Stimulated activated CD8-positive, alpha-beta memory T cell treated with anti-CD3 and anti-CD28 coated beads, Interleukin-15, amount 100 ng/mL, for 4 hours (primary cell): ENCODE measurements at places on chromosomes 3 and 15.

- no peak for DNase-seq
Measured at GRCh38 chr3:107959550-107960154, 131.2 kb downstream of the CD47 start.

DNA sequence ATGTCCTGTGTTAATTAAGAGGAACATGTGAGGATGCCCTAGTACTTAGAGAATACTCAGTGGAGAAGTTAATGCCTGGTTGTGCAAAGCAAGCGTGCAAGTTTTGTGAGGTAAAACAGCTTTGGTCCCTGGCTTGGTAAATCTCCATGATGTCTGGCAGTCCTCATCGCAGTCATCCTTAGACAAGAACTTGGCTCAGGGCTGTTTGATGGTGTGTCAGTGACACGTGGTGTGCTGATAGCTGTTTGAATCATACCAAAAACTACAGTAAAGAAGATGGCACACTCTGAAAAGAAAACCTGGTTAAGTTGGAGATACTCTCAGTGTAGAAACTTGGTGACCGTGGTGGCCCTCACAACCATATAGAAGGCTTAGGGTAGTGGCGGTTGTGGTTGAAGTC lies 361.7 kb downstream of the FEZF2 start:
- no peak for DNase-seq

GRCh38 chr15:89917442-89918101 lies 4.8 kb upstream of the ARPIN start:
- DNase-seq = no peak

- no peak for DNase-seq
Measured at GRCh38 chr3:148217317-148217716, 480.4 kb upstream of the AGTR1 start.

DNA sequence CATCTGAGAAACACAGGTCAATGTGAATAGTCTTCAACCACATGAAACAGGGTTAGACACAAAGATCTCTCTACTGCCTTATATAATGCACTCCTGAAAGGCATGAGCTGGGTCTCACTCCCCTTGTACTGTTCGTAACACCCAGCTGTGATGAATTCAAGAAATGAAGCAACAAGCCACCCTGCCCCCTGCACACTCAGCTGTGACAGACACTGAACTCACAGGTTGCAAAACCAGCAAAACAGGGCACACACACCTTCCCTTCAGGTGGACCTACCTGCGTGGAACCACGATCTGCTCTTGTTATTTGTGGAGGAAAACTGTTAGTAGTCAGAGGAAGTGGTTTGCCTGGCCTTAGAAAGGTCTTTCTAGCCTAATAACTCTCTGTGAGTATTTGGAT lies 64.5 kb downstream of the CERS3 start:
- no peak for DNase-seq

GRCh38 chr3:58625196-58625824 lies 41.3 kb downstream of the FAM3D start:
- DNase-seq = no peak

- DNase-seq = no peak
Measured at GRCh38 chr15:72365844-72366243, 10.0 kb downstream of the HEXA start.

- DNase-seq = peak; percentile 25
Measured at GRCh38 chr15:38354315-38354929, 99.5 kb upstream of the FAM98B start.

- DNase-seq = no peak
Measured at GRCh38 chr15:29070471-29071231, 184.9 kb downstream of the APBA2 start.

DNA sequence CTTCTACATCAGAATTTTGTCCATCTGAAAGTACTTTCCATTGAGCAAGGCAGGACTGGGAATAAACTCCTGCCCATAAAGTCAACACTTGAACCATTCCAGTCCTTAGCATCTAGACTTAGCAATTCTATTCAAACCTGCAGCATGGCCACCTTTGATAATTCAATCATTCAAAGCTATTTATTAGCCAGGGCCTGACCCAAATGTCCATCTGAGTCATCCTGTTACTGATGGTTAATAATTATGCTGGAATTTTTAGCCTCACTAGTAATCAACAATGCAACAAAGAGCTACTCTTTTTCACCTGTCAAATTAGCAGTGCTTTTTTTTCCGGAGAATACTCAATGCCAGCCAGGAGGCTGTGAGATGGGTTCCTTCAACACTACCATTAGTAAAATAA lies 72.7 kb upstream of the SNRK start:
- DNase-seq = no peak

DNA sequence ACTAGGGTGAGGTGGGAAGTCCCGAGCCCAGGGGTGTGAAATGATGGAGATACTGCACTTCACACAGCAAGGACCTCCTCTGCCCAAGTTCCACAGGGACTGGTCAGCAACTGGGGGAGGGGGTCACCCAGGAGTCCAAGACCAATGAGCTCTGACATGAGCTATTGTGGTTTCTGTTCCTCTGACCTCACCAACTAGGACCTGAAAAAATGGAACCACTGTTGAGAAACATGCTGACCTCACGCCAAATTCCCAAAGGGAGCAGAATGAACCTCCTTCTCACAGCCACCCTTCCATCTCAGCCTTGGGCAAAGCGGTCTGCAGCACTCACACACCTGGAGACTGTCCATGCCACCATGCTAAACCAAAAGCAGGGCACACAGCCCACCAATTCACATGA lies 69.3 kb downstream of the LRIG1 start:
- DNase-seq = no peak

DNA sequence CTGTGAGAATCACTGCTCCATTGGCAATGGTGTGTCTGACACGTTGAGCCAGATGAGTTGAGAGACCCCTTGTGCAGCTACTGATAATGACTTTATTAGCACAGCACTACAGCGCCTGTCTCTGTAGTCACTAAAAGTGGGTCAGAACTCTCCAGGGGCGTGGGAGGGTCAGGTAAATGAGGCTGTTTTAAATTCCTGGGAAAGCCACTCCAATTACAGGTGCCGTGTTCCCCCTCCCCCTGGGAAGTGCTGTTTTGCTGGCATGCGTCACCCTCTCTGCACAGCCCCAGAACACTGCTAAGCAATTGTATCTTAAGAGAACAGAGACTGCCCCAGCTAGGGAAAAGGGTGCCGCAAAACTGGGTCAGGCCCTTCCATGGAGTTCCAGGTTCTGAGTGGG lies 21.5 kb upstream of the CPNE9 start:
- no peak for DNase-seq

DNA sequence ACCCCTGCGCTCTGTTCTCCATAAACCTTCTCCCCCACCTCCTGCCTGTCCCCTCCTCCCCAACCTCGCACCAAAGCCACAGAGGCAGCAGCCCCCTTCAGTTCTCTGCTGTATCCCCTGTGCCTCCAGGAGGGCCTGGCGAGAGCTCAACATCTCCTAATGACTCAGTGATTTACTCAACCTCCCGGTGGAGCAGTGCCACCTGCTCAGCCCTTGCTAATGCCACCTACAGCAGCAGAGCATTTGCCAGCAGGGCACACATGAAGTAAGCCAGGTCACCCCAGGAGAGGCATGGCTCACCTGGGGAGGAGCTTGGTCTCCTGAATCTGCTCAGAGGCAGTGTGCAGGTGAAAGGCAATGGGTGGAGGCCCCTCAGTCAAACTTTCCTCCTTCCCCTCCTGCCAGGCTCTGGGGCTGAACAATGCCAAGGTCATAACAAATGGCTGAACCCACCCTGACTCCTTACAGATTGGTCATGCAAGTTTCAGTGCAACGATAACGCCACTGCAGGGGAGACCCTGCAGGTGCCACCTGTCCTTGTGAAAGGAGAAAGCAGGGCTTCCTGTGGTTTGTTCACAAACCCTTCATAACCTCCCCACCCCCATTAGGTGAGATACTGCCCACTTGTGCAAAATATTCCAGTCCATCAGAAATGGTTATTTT lies 19.8 kb downstream of the TRPM1 start:
- DNase-seq = no peak

DNA sequence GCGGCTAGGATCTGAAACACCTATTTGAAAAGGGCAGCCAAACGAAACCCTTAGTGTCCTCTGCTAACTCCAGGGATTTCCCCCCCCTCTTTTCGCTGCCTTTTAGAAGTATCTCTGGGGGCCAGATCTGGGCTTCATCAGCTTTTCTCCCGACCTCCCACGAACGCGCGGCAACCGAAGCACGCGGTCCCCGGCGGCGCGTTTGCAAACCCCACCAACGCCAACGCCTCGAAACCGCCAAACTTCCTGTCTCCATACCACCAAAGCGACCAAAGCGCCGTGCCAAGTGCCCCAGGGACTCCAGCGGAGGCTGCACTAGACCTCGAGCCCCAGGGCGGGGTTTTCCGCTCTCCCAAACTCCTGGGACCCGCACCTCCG lies 155.8 kb upstream of the FRMD4B start:
- no peak for DNase-seq

- no peak for DNase-seq
Measured at GRCh38 chr3:141499284-141499683, 12.5 kb downstream of the RASA2 start.

DNA sequence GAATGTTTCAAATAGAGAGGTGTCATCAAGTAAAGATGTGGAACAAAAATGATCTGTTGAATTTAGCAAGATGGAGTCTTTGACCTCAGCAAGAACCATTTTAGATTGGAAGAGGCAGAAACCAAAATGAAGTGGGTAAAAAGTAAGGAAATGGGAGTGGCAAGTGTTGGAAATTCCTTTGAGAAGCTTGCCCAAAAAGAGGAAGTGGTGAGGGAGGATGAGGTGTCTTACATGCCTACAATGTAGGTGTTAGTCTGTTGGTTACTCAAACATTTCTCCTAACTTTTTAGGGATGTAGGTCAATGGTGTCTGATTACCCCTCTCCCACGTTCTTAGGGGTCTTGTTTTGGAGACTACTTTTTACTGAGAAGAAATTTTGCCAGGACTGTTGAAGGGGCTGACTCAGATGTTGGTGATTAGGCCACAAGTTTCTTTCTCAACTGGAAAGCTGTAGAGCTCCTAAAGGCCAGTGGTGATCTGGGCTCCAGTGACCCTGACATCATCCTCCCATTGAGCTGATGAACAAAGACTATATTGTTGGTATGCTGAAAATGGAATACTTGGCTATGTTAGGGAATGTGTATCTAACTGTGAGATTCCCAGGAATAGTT lies 5.1 kb downstream of the PPP2R3A start:
- no peak for DNase-seq

DNA sequence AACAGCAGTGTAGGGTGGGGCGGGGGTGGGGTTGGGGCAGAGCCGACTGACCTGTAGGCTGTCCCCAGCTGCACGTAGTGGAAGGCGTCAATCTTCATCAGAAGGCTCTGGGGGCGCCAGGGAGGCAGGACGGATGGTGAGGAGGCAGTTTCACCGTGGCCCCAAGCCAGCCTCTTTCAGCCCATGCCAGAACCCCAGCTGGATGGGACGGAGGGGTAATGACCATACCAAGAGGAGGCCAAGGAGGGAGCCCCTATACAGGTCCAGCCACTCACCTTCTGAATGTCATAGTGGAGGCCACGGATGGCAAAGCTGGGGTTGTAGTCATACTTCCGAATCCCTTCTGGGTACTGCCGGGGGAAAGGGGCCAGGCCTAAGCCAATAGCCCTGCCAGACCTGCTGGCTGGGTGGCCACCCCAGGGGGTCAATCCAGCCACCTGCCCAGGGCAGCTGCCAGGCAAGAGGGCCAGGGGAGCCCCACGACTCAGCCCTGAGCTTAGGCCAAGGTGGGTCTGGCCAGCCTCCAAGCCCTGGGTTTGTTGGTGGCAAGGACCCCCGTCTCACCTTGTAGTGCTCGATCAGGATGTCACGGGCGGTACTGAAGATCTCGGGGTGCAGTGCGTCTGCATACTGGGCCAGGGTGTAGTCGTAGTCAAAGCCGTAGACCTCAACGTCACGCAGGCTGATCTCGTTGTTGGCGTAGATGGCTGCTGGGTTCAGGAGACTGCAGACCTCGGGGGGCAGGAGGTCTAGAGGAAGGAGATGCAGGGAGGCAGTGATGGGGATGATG lies 4.9 kb downstream of the NT5DC2 start:
- no peak for DNase-seq

DNA sequence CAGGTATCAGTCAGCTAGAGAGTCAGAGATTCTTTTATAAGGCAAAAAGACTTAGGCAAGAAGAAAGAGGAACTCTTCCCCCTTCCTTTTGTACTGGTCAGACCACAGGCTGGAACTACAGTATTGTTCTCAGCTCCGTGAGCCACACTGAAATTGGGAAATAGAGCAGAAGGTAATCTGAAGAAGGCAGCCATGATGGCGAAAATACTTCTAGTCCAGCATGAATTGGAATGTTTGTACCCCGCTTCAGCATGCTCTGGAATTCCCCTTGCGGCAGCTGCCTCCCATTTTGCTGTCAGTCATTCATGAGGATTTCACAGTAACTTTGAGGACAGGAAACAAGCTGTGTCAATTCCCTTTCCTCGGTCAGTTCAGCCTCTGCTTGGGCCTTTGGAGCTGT lies 96.2 kb downstream of the CORO2B start:
- no peak for DNase-seq

- no peak for DNase-seq
Measured at GRCh38 chr15:58484791-58485600, 53.2 kb downstream of the LIPC start.

DNA sequence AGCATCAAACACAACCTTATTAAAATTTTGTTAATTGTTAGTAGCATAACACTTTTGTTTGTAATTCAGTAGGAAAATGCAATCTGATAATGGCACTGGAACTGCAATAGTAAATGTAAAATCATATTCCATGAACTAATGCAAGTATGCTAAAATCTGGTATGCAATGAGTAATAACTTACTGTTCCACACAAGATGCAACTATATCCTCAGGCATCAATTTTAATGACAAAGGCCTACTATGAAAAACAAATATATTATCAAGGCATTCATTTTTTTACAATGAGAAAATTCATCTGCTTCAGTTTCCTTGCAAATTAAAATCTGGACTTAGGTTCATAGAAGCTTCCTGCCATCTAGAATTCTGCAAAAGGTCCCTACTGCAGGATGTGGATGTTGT lies 1.4 kb upstream of the NSMCE3 start:
- no peak for DNase-seq

DNA sequence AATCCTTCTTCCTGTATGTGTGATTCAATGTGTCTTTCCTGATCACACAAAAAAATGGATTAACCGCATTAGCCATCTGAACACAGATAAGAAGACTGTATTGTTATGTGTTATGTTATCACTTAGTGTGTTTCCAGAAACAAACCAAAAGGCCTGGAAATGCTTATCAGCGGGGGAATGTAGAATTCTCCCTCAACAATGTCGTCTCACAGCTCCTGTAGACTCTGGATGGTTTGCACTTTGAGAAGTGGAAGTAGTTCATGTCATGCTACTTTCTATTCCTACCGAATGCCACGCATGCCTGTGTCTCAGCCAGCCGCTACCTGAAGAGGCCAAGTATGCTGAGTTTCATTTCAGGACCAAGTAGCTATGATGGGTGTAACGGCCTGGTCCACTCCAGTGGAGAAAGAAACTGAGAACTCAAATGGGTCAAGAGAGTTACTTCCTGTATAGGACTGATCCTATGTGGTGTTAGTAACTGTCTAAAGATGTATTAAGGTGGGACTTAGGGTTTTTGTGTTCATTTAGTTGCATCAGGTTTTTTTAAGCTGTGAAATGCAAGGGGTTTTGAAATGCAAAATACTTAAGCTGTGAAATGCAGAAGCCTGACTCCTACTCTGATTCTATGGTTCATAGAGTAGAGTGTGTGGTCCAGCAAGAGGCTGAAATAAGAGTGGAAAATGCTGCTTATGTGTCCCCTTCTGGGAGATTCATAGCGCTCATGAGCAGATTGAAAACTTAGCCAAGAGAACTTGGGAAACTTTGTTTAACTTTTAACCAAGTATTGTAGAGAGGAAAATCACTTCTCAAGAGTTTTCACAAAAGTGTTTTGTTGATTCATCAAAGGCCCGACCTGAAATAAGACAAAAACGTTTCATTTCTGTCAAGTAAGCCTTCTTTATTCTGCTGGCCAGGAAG lies 118.5 kb upstream of the LMOD3 start:
- DNase-seq = no peak
